CD4-positive, alpha-beta T cell treated with Interleukin-4 for 4 hours (primary cell): ENCODE measurements at places on chromosomes 2 and 18.

DNA sequence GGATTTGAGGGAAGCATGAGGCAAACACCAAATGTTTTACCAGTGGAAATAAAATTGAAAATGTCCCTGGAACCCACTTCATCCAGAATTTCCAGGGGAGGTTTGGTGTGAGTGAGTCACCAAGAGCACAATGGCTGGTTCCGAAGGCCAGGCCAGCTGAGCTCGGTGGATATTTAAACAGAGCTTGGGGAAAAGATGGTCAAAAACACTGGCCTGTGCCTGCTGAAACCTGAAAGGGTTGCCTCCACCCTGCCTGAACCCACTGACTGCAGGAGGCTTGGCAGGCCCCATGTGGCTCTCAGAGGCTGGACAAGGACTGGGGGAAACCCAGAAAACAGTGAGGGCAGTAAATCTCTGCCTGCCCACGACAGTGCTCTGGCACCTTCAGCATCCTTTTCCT, 93.9 kb downstream of the TTC32 start:
- DNase-seq, result no peak

GRCh38 chr18:23619388-23619881, 33.1 kb upstream of the NPC1 start:
- no peak for DNase-seq

GRCh38 chr2:218981881-218982585, 3.0 kb downstream of the FEV start:
- DNase-seq, result no peak

DNA sequence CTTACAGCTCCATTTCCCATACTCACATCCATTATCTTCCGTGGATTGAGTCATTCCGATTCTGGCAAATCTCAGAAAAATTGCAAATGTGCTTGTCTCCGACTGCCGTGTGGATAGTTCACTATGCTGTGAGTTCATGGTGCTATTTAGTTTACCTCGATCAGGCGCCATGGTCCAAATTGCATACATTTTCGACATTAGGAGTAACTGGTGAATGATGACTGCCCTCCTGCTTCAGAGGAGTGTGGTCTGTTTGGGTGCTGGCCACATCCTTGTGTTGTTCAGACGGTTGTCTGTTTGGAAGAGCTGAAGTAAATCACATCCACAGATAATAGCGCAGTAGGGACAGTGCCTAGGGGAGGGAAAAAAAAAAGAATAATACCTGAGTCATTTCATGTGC, 439.5 kb downstream of the ZNF516 start:
- DNase-seq, result no peak

DNA sequence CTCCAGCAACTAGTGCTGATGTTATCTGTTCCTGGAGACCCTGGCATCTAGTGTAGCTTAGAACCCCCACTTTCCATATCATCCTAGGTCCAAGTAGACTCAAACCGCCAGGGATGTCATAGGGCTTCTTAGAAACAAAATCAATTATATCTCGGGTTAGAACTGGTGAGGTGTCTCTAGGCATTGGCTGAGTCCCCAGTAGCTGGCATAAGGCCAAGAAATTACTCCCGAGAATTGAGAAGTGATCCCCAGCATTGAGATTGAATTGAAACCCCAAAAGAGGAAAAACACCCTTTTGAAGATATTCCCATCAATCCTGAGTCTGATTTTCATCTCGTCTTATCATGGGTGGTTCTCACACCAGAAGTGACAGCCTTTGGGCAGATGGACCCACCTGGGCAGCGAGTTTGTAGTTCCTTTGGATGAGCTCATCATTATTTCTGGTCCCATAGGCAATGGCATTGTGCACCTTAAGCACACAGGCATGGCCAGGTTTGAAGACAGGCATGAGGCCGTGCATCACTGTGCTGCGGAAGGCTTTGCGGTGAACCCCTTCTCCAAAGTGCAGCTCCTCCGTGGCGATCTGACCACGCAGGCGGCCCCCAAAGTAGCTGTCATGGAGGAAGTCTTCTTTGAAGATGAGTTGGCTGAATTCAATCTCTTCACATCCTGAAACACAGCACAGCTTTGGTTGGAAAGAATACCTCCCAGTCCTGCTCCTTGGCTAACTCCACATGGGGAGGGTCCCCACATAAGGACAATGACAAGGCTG, 112.2 kb downstream of the ALPK2 start:
- no peak for DNase-seq

GRCh38 chr2:122927710-122928557, 1097.2 kb upstream of the CNTNAP5 start:
- no peak for DNase-seq
